Activated T-cell treated with anti-CD3 and anti-CD28 coated beads for 1 hour (primary cell): ENCODE measurements at places on chromosomes 3 and 15.

DNA sequence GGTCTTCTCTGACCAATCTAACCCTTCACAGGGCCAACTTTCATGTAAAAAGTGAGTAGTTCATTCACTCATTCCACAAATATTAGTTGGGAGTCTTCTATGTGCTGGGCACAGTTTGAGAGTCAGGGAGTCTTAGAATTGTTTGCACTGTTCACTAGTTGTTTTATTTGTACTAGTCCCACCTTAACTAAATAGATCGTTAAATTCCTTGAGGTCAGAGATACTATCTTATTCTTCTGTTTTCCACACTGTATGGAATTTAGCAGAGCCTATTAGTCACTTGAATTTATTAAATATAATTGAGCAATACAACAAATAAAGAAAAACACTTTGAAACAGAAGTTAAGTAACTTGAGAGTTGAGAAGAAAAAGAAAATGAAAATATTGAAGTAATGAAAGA is 40.8 kb upstream of the SPTSSB start:
- no peak for DNase-seq

DNA sequence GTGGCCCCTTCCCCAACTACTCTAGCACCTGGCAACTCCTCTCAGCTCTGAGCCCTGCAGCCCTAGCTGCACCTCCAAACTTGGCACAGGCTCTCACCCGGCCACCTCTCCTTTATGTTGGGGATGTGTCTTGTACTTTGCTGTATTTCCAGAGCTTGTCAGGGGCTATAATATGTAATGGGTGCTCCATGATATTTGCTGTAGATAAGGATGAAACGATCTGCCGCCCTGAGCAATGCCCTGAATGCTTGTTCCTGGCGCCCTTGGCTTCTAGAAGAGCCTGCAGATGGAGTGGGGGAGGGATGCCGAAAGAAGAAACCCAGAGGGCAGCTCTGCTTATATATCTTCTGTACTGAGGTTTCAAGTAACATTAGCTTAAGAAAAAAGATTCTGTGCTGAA is 35.9 kb upstream of the ZBTB38 start:
- no peak for DNase-seq

GRCh38 chr3:185709251-185709955 is 115.4 kb downstream of the IGF2BP2 start:
- no peak for DNase-seq

GRCh38 chr15:67967871-67968431 is 86.2 kb upstream of the PIAS1 start:
- no peak for DNase-seq
